DMS 273 treated with DMSO at 0.1 percent for 48 hours (cell line): ENCODE measurements at places on chromosomes 7 and 10.

GRCh38 chr7:106175507-106175906 lies 63.4 kb upstream of the SYPL1 start:
- no peak for DNase-seq

DNA sequence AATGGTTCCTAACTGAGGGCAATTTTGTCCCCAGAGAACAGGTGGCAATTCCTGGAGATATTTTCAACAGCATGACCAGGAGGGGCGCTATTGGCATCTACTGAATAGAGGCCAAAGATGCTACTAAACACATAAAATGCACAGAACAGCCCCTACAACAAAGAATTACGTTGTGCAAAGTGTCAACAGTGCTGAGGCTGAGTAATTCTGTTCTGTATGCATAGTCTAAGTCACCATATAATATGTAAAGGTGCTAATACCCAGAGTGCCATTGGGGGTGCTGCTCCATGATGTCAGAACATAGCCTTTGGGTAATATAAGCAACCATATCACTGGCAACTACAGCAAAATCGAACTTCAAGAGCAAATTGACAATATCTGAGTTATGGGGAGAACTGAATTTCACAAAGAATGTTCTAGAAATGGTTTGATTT lies 213.3 kb upstream of the PHYHIPL start:
- DNase-seq: no peak

DNA sequence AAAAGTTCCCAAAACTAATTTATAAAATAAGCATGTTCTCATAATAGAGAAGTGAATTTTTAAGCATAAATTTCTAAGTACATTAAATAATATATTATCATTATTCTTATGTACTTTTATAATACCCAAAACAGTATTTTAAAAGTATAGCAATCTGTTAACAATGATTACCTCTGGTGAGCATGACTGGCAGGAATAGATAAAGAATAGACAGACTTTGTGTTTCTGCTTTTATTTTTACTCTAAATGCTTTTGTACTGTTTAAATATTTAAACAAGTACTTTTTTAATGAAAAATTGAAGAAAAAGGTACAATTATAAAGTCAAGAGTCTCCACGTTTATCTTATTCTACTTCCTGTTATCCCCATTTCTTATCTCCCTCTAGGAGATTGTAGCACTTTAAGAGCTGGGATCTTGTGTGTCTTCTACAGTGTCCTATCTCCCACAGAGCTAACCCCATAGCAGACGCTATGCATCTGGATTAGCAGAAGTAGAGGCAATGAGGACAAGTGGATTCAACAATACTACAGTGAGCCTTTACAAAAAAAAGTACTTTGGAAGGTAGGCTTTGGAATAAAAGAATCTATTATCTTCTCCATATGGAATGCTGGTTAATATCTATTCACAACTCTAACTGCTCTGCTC lies 42.9 kb downstream of the IDE start:
- no peak for DNase-seq

DNA sequence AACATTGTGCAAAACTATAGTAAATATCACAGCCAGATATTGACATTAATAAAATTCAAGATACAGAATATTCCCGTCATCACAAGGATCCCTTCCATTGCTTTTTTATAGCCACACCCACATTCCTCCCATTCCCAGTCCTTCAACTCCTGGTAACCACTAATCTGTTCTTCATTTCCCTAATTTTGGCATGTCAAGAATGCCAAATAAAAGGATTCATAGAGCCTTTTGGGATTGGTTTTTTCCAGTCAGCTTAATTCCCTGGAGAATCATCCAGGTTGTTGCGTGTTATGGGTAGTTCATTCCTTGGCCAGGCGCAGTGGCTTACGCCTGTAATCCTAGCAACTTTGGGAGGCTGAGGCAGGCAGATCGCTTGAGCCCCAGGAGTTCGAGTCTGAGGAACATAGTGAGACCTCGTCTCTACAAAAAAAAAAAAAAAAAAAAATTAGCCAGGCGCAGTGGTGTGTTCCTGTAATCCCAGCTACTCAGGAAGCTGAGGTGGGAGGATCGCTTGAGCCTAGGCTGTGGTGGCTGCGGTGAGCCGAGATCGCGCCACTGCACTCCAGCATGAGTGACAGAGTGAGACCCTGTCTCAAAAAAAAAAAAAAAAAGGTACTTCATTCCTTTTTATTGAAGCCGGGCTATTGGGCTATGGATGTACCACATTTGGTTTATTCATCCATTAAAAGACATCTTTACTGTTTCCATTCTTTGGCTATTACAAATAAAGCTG lies 2.7 kb downstream of the OGDH start:
- no peak for DNase-seq

DNA sequence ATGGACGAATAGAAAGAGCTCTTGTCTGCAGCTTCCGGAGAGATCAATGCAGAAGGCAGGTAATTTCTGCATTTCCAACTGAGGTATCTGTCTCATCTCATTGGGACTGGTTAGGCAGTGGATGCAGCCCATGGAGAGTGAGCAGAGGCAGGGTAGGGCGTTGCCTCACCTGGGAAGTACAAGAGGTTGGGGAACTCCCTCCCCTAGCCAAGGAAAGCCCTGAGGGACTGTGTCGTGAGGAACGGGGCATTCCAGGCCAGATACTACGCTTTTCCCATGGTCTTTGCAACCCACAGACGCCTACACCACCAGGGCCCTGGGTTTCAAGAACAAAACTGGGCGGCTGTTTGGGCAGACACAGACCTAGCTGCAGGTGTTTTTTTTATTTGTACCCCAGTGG lies 186.3 kb downstream of the ETV1 start:
- no peak for DNase-seq

DNA sequence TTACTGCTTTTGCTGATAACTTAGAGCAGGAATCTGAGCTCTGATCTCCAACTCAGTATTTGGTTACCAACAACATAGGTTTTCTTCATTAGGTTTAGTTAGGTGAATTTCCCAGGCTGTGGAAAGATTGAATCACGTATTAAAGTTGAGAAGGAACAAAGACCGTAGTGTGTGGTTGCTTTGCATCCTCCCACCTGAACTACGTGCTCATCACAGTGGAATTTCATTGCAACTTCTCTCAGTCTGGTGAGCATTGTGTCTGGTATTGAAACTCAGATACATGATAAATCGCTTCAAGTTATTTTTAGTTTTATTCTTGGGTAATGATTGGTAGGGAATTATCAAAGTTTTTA lies 139.4 kb upstream of the AKR1E2 start:
- DNase-seq: no peak

GRCh38 chr7:106959753-106960152 lies 84.8 kb upstream of the PRKAR2B start:
- DNase-seq: no peak
